Smooth muscle cell of the brain vasculature (primary cell): ENCODE measurements at places on chromosomes 3 and 15.
A peak's percentile ranks its signal among the peaks of the same experiment; 100 is the strongest.

DNA sequence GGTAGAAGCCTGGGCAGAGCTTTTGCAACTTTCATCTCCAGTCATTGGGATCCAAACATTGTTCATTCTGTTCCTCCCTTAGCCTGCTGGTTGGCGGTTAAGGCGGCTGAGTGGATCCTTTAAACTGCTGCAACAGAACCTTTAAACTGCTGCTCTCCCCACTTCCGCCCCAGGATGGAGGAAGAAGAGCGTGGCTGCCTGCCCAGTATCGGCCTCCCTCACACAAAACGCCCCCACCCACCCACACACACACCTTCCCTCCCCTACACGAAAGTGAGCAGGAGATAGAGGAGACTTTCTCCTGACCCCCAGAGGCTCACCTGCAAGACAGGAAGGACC, 460 bp upstream of the ZMAT3 start:
- no peak for DNase-seq

GRCh38 chr3:188169830-188170455, 16.0 kb downstream of the LPP start:
- no peak for DNase-seq

- DNase-seq: no peak
Measured at GRCh38 chr15:42129364-42129763, 27.1 kb downstream of the PLA2G4F start.

DNA sequence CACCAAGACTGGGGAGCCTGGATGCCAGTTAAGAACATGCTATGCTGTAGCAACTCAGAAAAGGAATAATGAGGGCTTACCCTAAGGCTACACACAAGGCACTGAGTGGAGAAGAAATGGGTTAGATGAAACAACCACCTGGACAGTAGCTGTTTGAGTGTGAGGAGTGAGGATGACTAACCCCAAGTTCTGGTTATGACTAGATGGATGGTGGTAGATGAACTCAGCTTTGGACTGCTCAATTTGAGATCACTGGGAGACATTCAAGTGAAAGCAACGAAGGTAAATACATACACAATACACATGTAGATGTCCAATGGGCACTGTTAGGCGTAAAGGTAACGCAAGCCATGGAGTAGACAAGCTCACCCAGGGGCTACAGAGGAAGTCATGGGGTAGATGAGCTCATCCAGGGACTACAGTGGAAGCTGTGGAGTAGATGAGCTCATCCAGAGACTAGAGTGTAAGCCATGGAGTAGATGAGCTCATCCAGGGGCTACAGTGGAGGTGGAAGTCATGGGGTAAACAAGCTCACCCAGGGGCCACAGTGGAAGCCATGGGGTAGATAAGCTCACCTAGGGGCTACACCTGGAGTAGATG, 98.3 kb downstream of the ANO10 start:
- DNase-seq: no peak

DNA sequence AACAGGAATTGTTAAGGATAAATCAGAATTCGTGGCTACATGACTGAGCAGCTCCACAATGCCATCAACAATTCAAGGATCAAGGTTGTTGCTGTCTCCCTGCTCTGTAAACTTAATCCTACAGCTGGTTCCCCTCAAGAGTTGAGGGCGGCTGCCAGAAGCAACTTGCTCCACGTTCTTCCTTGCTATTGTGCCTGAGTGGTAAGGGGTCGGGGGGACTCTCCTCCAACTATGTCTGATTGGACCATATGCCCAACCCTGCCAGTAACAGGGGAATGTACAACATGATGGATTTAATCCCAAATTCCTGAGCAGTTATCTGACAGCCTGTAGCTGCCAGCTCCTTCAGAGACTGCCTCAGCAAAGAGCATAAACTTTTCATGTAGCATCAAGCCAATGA, 37.9 kb upstream of the MECOM start:
- DNase-seq: no peak

- peak; percentile 9 for DNase-seq
Measured at GRCh38 chr3:109081746-109082510, 36.0 kb downstream of the MORC1 start.

- no peak for DNase-seq
Measured at GRCh38 chr15:29107971-29108645, 161.5 kb downstream of the NSMCE3 start.

- DNase-seq: no peak
Measured at GRCh38 chr3:109254770-109255169, 61.5 kb downstream of the DPPA2 start.

DNA sequence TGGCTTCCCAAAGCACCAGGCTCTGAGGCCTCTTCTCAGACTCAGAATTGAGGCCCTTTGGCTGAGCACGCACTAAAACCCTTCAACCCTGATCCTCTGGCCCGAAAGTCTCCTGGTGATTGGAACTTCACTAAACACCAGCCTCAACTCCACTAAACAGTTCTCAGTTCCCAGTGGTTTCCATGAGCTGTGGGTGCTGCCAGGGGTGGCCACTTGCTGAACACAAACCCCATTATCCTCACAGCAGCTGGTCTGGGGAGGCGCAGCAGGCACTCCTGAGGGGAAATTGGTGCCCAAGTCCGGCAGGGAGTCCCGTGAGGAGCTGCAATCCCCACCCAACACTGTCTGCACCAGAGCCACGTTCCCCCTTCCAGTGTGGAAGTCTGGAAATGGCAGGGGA, 3.8 kb upstream of the CLK3 start:
- no peak for DNase-seq

DNA sequence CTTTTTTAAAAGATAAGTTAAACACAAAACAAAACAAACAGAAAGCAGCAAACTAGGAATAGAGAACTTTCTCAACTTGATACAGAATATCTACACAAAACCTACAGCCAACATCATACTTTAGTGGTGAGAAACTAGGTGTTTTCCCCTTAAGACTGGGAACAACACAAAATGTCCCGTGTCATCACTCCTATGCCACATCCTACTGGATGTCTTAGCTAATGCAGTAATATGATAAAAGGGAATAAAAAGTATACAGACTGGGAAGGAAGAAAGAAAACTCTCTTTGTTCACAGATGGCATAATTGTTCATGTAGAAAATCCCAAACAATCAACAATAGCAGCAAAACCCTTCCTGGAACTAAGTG, 45.9 kb downstream of the TMEM45A start:
- DNase-seq: no peak

GRCh38 chr3:137852391-137852830, 88.3 kb downstream of the SOX14 start:
- DNase-seq: no peak

DNA sequence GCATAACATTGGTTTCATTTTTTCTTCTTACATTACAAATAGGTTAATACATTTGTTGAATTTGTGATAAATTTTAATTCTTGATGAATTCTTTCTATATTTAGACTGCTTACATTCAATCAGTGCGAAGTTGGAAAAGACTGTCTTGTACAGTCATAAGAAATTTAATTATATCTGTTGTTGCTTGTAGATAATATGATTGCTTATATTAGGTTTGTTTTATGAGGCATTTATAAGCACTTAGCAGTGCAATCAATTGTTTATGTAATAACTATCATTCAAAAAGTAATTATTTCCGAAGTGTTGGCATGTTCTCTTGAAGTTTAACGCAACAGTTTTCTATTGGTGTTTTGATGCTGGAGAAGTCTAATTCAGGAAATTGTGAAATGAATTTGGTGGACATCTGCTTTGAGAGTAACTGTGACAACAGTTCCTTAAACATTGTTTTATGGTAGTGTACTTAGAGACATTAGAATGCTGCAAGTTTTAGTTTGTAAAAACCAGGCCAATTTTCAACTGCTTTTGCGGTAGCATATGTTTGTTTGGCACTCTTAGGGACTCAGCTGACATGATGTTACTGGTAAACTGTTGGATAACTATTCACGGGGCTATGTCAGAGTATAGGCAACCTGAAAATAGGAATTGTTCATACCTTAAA, 99.7 kb downstream of the NAALADL2 start:
- DNase-seq: no peak

DNA sequence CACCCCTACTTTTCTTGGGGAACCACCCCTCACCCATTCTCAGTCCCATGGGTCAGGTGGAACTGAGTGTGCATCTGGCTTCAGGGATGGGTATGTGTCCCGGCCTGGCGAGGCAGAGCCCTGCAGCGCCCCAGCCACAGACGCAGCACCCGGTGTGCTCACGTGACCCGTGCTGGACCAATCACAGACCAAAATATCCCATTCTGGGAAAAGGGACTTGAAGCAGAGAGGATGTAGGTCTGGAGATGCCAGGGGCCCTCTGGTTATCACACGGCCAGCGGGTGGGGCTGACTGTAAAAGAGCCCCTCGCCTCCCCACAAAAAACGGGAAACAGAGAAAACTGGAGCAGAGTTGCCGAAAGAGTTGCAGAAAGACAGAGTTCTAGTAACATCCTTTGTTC, 138.0 kb upstream of the RAD18 start:
- DNase-seq: no peak

- peak; percentile 18 for DNase-seq
Measured at GRCh38 chr3:78919021-78919755, 848.6 kb downstream of the ROBO1 start.
